ENCODE measurements at places on chromosomes 16 and 17.
A peak's percentile ranks its signal among the peaks of the same experiment; 100 is the strongest.

DNA sequence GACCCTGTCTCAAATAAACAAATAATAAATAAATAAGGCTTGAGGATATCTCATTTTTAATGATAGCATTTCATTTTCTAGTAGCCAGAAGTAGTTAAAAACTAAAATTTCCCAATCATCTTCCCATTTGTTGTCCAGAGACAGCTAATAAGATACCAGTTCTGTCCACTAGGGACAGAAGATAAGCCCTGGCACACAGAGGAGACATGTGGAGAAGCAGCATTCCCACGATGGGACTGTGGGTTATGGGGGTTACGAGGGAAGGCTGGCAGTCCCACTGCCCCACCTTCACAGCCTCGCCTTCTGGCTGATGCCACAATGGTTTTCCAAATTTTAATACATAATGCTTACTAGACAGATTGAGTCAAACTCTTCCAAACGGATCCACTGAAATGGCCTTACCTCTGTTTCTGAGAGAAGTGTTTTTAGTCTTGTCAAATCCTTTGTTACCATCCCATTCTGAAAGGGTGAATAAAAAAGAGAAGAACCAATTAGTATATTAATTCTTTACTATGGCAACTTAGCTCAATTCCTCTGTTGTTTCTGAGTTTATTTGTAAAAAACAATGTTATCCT is 44.2 kb downstream of the HELZ start:
- no peak for DNase-seq

DNA sequence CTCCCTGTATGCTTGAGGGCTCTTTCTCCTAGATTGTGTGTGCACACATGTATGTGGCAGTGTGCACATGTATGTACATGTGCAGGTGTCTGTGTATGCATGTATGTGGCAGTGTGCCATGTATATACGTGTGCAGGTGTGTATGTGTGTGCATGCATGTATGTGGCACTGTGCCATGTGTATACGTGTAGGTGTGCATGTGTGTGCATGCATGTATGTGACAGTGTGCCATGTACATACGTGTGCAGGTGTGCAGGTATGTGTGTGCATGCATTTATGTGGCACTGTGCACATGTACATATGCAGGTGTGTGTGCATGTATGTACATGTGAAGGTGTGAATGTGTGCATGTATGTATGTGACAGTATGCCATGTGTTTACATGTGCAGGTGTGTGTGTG is 43.9 kb upstream of the BHLHA9 start:
- no peak for DNase-seq

DNA sequence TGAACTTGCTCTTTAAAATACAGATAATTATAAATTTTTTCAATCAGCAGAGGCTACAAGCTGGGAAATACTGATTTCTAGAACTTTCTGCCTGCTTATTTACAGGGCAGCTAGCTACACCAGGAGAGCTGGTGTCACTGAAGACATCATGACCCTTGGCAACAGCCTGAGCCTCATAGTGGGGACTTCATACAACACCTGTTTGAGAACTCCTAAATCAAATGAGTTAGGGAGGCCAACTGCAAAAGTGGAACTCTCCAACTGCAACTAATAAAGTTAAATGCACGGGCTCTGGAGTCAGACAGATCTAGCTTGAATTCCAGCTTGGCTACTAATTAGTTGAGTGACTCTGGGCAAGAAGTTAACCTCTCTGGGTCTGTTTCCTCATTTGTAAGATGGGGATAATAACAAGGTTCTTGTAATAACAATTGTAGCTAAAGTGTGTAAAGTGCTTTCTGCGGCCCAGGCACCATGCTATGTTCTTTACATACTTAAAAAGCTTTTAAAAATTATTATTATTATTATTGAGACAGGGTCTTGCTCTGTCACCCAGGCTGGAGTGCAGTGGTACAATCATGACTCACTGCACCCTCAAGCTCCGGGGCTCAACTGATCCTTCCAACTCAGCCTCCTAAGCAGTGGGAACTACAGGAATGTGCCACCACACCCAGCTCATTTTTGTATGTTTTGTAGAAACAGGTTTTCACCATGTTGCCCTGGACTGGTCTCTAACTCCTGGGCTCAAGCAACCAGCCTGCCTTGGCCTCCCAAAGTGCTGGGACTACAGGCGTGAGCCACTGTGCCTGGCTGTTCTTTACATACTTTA is 33.4 kb downstream of the VAC14 start:
- no peak for DNase-seq

- DNase-seq, result no peak
Measured at GRCh38 chr16:11796227-11797165, 562 bp downstream of the ZC3H7A start.

GRCh38 chr17:7293816-7294613 is 424 bp downstream of the YBX2 start:
- DNase-seq, result no peak

- peak; percentile 97 for DNase-seq
Measured at GRCh38 chr17:40218740-40219593, at the start of gene WIPF2. TSS of gene WIPF2 (plus strand) at chr17:40219304. CDS start at chr17:40256460, 37,156 bp downstream.

GRCh38 chr16:24854607-24855171 is 8.9 kb downstream of the SLC5A11 start:
- DNase-seq, result no peak

DNA sequence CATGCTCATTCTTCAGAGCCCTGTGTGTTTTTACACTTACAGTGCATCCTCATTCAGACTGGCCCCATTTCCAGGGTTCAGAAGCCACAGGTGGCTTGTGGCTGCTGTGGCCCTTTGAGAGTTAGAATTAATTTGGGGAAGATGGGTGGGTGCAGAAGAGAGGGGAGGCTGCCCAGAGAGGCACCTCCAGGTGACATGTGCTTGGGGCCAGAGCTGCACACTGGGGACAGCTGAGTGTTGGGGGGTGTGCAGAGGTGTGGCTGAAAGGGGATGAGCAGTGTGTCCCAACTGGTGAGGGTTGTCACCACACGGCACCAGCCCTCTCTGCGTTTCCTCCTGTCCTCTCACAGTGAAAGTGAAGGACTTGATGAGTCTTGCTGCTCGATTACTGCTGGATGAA is 6.9 kb upstream of the EIF1 start:
- DNase-seq, result no peak

DNA sequence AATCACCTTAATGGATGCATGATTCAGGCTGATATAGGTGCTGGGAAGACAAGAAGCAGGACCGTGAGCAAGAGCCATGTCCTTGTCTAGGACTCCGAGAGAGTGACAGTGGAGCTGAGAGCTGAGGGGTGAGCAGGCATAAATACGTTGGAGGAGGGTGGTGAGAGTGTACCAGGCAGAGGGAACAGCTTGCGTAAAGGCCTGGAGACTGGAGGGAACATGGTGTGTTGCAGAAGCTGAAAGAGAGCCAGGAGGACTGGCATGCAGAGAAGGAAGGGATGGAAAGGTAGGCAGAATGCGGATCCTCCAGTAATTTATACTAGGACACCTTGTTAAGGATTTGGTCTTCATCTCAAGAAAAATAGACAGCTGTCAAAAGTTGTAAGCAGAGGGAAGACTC is 653.2 kb downstream of the HS3ST4 start:
- no peak for DNase-seq

DNA sequence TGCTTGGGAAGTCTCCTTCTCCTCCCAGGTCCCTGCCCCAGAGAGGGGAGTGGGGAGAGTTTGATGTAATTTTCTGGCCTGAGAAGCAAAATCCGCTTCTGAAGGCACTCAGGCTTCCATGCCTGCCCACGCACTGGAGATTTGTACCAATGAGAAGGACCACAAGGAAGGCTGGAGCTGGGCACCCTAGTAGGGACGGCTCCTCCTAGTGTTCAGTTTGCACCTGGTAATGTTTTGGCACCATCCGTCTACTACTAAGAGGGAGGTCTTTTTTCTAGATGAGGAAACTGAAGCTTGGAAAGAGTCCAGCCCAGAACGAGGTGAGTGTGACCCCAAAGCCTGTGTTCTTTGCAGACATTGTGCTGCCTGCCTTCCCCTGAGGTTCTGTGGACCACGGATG is 83.6 kb upstream of the NLRP1 start:
- no peak for DNase-seq

GRCh38 chr16:55443434-55444346 is 35.3 kb upstream of the MMP2 start:
- DNase-seq, result no peak

GRCh38 chr17:16415031-16415924 is at the start of gene TRPV2:
TSS of gene TRPV2 (plus strand) at chr17:16415571. CDS start at chr17:16417669, 2,098 bp downstream.
- no peak for DNase-seq

- DNase-seq, result no peak
Measured at GRCh38 chr17:66971730-66972441, 7.4 kb downstream of the CACNG4 start.

DNA sequence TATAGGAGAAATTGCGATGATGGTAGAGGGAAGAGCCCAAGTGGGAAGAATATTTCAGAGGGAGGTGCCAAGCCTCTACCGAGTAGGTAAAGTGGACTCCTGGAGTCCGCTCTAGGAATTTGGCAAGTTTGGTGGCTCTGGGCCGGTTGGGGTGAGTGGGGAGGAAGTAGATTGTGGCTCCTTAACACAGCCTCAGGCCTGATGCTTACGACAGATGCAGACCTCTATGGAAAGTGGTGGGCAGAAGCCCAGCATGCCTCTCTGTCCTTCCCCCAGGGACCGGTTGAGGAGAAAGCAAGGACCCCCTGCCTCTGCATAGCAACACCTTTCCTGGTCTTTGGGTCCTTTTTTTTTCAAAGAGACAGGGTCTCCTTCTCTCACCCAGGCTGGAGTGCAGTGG is 55.9 kb upstream of the SIAH1 start:
- DNase-seq, result no peak

GRCh38 chr17:78789149-78789662 is 7.1 kb upstream of the CYTH1 start:
- no peak for DNase-seq

GRCh38 chr17:76135810-76136188 is 5.2 kb downstream of the FOXJ1 start:
- DNase-seq, result no peak

DNA sequence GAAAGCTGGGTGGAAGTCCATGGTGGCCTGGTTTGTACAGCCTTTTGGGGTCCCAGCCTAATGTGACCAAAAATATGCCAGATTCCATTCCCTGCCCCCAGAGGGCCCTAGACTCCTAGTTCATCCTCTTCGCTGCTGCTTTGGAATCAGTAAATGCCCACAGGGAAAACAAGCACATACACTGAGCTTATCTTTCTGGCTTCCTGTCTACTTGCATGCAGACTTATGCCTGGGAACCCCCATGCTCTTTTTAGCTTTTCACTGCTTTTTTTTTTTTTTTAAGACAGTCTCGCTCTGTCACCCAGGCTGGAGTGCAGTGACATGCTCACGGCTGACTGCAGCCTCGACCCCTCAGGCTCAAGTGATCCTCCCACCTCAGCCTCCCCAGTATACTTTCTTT is 6.2 kb upstream of the CD300LG start:
- DNase-seq, result no peak

DNA sequence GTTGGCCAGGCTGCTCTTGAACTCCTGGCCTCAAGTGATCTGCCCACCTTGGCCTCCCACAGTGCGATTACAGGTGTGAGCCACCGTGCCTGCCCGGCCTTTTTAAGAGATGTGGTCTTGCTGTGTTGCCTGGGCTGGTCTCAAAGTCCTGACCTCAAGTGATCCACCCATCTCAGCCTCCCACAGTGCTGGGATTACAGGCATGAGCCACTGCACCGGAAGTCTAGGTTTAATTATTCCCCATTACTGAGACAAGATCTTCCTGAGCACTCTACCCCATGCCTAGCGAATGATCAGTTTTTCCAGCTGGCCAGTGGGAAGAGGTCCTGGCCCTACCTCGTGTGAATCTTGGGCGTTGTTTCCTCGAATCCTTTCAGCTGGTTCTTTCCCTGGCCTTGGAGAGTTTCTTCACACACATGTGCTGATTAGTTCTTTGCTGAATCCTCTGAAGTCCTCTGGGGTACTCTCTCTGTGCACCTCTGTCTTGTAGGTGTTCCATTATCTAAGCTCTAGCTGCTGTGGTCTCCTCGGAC is 18.9 kb downstream of the C16orf54 start:
- DNase-seq, result no peak

- no peak for DNase-seq
Measured at GRCh38 chr16:89073346-89074071, 20.1 kb upstream of the ACSF3 start.

DNA sequence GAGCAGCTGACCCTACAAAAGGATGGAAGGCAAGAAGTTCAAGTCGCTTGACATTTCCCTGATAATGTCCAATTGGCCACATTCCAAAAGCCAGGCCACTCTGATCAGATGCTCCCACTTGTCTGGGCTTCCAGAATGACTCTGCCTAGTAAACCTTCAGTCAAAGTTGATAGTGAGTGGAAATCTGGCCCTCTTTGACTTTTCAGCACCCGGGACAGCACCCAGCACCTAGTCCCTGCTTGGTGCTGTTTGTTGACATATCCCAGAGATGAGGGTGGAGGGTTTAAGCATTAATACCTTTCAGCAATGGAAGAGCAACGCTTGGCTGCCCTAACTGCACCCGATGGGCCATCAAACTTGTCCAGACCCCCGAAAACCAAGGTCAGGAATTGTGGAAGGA is 131.3 kb downstream of the AIPL1 start:
- no peak for DNase-seq

DNA sequence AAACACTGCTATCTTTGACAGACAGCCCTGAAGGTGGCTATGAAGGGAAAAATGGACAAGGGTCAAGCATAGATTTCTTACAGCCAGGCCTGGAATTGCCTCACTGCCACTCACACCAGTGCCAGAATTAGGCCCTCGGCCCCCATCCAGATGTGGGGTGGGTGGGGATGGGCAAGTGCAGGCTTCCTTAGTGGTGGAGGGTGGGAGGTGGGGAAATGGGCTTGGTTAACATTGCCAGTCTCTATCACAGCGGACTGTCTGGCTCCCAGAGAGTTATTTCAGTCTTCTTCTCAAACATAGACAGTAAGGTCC is 24.9 kb downstream of the B9D1 start:
- no peak for DNase-seq

GRCh38 chr17:57422574-57423164 is 166.3 kb downstream of the MSI2 start:
- DNase-seq, result peak; percentile 45

- no peak for DNase-seq
Measured at GRCh38 chr16:11484691-11485258, 101.9 kb downstream of the LITAF start.

DNA sequence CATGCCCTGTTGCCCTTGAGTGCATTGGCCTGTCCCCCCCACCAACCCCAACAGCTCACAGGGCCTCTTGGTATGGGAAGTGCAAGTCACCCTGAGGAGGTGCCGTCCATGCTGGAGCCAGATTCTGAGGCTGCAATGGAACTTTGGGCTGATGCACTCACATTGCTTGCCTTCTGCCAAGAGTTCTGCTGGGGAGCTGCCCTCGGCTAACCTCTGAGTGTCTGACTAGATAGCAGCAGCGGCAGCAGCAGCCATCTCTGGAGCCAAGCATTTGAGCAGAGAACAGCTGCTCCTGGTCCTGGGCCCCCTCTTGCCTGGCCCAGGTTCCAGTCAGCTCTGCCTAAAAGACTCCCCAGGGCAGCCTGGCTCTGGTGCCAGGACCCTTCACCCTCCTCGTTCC is 61.5 kb downstream of the GNAO1 start:
- no peak for DNase-seq
